ENCODE measurements at places on chromosomes 5 and 9.

- peaks cover 7% of the 10 kb centered on the region for H3K4me1 ChIP-seq
- H3K4me3 ChIP-seq, result no peak overlapping the region
- DNase-seq, result no peak
These were observed 313.8 kb downstream of the ASTN2 start for GRCh38 chr9:117101008-117101407.

- no peak overlapping the region for H3K27ac ChIP-seq
- no peak overlapping the region for H3K4me3 ChIP-seq
- H3K4me1 ChIP-seq, result peaks cover 1% of the 10 kb centered on the region
- no peak for DNase-seq
These were observed 99.3 kb upstream of the NIPBL start for GRCh38 chr5:36777105-36777757.

DNA sequence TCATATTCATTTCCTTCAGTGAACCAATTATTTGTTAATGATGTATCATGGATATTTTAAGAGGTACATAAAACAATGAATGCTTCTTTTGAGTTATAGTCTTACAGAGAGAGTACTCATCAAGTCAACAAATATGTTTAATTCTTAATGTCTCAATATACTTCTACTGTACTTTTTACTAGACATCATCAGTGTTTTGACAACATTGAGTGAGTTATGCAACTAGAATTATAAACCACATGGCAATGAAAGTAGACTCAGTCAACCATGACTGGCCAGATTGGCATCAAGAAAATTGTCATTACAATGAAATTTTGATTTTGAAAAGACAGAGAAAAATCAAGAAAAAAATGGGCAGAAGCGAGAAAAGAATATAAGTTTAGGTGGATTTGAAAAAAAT, 1248.1 kb upstream of the CDH18 start:
- DNase-seq, result no peak
- no peak overlapping the region for H3K4me3 ChIP-seq
- no peak overlapping the region for H3K27ac ChIP-seq
- peaks cover 10% of the 10 kb centered on the region for H3K4me1 ChIP-seq

GRCh38 chr9:33111631-33112030, 35.2 kb upstream of the SMU1 start:
- H3K27me3 ChIP-seq, result no peaks in the 10 kb centered on the region
- H3K4me3 ChIP-seq, result no peak overlapping the region
- H3K27ac ChIP-seq, result peak overlapping the region; percentile 11
- H3K36me3 ChIP-seq, result peaks cover 9% of the 10 kb centered on the region
- H3K4me1 ChIP-seq, result peaks cover 13% of the 10 kb centered on the region

- no peaks in the 10 kb centered on the region for H3K36me3 ChIP-seq
- no peak overlapping the region for H3K4me3 ChIP-seq
- H3K27me3 ChIP-seq, result peaks cover 73% of the 10 kb centered on the region
- DNase-seq, result no peak
- H3K27ac ChIP-seq, result no peak overlapping the region
- peaks cover 2% of the 10 kb centered on the region for H3K4me1 ChIP-seq
These were observed 5.8 kb upstream of the PSD2 start for GRCh38 chr5:139789845-139790189.

GRCh38 chr5:956941-957747, 51.5 kb upstream of the NKD2 start:
- no peak for DNase-seq
- H3K27ac ChIP-seq, result peak overlapping the region; percentile 99
- peaks cover 56% of the 10 kb centered on the region for H3K4me1 ChIP-seq
- no peaks in the 10 kb centered on the region for H3K36me3 ChIP-seq
- no peaks in the 10 kb centered on the region for H3K27me3 ChIP-seq
- H3K4me3 ChIP-seq, result peak overlapping the region; percentile 50

DNA sequence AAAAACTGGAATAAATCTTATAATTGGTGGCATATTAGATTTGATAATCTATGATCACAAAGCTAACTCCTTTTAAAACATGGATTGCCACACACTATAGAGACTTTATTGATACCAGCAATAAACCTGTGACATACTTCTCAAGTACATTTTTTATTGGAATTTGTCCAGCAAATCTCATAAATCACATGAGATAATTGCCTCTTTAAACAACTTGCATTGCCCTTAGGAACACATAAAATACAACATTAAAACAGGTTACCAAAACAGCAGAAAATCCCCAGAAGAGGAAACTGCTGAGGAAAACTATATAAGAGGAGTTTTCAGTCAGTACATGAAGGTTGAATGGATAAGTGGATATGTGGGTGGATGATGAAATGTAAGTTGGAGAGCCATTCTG, 124.6 kb downstream of the SNCAIP start:
- peaks cover 12% of the 10 kb centered on the region for H3K4me1 ChIP-seq
- H3K4me3 ChIP-seq, result no peak overlapping the region
- H3K27ac ChIP-seq, result peak overlapping the region; percentile 60
- DNase-seq, result no peak
- no peaks in the 10 kb centered on the region for H3K27me3 ChIP-seq

- DNase-seq, result no peak
- no peaks in the 10 kb centered on the region for H3K36me3 ChIP-seq
- H3K27ac ChIP-seq, result no peak overlapping the region
- no peaks in the 10 kb centered on the region for H3K27me3 ChIP-seq
- no peaks in the 10 kb centered on the region for H3K4me1 ChIP-seq
These were observed 352.5 kb upstream of the CYLC2 start for GRCh38 chr9:102642651-102643050.

All from mesothelial cell of epicardium (in vitro differentiated cells).